ENCODE measurements at places on chromosomes 5 and 9. TPM values are rescaled to one million over a fixed set of nuclear protein-coding genes. Genes with fewer than 3 reads are reported as not detected.

Gene RGMB
- total RNA-seq, result 15.3 TPM

Gene GALNT12
- total RNA-seq, result 10.4 TPM

Gene PCDHA9
- total RNA-seq, result 0.29 TPM

Gene ZNF883
- total RNA-seq, result 1.5 TPM

DNA sequence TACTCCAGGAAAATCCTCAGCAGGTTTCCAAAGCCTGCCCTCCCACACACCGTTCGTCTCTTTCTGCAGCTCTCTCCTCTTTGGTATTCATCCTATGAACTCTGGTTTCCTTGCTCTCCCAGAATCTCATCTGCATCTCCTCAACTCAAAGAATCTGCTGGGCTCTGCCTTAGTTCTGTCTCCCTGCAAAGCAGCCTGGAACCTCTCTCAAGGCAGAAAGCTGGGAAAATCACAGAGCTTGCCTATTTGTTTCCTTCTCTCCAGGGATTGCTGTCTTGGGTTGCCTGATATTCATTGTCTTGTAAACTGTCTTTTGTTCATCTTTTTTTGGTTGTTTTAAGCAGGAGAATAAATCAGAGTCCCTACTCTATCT is 5.3 kb upstream of the ERAP2 start:
- DNase-seq, result no peak
- H3K4me1 ChIP-seq, result no peaks in the 10 kb centered on the region
- H3K36me3 ChIP-seq, result no peaks in the 10 kb centered on the region

DNA sequence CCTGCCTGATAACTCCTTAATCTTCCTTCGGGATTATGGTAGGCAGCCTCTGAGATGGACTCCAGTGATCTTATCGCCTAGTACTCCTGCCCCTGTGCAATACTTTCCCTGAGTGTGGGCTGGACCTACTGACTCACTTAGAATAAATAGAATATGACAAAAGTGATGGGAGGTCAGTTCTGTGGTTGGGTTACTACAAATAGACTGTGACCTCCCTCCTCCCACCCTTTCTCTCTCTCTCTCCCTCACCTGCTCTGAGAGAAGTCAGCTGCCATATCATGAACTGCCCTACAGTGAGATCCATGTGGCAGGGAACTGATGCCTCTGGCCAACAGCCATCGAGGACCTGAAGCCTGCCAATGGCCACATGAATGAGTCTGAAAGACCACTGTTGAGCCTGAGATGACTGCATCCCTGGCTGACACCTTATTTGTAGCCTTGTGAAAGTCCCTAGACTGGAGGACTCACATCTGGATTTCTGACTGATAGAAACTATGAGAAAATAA is 31.7 kb downstream of the NRG2 start:
- H3K27ac ChIP-seq, result no peak overlapping the region
- no peaks in the 10 kb centered on the region for H3K27me3 ChIP-seq
- DNase-seq, result no peak
- H3K36me3 ChIP-seq, result no peaks in the 10 kb centered on the region

DNA sequence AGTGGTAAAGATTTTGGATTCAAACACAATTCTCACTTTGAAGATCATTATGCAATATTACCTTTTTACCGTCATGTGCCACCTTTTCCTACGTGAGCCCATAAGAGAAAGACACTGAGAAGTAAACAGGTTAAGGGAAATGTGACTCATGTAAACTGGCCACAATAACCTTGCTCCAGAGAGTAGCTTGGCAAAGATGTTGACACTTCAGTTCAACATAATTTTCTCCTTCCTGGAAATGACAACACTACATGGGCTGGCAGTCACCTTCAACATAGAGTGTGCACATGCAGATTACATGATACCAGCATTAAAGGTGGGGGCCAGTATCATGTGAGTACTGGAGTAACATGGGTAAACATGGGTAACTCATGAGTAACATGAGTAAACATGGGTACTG is 141.9 kb downstream of the CDK5RAP2 start:
- DNase-seq, result no peak
- no peak overlapping the region for H3K27ac ChIP-seq
- H3K36me3 ChIP-seq, result peaks cover 16% of the 10 kb centered on the region
- no peak overlapping the region for H3K4me3 ChIP-seq
- no peaks in the 10 kb centered on the region for H3K27me3 ChIP-seq
- H3K4me1 ChIP-seq, result no peaks in the 10 kb centered on the region

DNA sequence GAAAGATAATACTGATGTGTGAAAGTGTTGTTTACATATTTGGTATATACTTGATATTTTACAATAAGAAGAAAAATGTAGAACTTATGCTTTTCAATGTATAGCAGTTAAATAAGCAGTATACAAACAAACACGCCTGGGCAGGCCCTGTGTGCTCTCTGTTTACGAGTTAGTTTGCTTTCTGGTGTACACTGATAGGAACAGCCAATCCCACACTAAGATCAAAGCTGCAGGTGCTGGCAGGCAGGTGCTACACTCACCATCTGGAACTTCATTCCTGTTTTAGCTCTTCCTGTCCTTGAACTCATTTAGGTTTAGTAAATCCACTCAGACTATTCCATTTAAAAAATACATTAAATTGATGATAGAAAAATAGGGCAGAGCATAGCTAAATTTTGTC is 614.7 kb upstream of the ST8SIA4 start:
- no peaks in the 10 kb centered on the region for H3K27me3 ChIP-seq
- H3K4me3 ChIP-seq, result no peak overlapping the region
- H3K27ac ChIP-seq, result no peak overlapping the region
- no peak for DNase-seq

DNA sequence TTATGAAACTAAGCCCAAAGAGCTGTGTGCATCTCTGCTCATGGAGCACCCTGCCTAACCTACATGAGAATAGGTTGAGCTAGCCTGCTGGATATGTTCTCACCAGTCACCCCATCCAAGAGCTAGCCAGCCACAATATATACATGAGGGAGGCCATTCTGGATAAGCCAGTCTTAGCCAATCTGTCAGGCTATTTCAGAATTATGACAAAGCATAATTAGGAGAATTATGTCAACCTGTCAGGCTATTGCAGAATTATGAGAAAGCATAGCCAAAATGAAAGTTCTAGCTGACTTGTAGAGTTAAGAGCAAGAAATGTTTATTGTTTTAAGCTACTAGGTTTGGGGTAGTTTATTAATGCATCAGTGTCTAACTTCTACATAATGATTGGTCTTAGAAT is 189.8 kb downstream of the WDR70 start:
- no peaks in the 10 kb centered on the region for H3K27me3 ChIP-seq
- no peak overlapping the region for H3K27ac ChIP-seq
- H3K4me3 ChIP-seq, result no peak overlapping the region
- no peak for DNase-seq
- peaks cover 4% of the 10 kb centered on the region for H3K4me1 ChIP-seq

Measured in pancreas (tissue), 10 donors.